ENCODE measurements at places on chromosomes 2 and 18.

DNA sequence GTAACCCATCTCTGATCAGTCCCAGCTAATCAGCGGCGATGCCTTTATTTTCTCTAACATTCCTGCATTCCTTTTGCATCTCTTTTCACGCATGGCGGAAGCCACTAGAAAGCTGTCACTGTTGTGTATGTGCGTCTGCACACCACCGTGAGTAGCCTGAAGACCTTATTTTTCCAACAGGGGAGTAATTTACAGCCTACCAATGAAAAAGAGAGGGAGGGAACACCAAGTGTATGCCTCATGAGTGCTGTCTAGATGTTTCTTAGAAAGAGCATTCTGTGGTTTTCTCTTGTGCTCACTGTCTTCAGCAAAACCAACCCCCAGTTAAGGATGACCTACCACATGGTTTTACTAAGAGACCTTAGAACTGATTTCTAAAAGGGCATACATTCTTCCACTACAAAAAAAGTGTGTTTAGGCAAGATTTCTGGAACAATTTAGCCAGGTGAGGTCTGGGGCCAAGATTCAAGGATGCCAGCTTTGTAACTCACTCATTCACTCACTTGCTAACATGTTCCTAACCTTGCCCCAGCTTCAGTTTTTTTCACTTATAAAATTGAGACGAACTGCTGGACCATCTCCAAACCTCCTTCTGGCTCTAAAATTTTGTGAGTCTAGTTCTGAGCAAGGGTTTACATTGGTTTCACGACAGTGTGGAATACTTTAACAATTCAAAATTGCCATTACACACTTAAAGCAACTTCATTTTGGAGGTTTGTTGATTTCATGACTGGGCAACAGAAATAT lies 51.4 kb downstream of the BCL2 start:
- no peak for DNase-seq

DNA sequence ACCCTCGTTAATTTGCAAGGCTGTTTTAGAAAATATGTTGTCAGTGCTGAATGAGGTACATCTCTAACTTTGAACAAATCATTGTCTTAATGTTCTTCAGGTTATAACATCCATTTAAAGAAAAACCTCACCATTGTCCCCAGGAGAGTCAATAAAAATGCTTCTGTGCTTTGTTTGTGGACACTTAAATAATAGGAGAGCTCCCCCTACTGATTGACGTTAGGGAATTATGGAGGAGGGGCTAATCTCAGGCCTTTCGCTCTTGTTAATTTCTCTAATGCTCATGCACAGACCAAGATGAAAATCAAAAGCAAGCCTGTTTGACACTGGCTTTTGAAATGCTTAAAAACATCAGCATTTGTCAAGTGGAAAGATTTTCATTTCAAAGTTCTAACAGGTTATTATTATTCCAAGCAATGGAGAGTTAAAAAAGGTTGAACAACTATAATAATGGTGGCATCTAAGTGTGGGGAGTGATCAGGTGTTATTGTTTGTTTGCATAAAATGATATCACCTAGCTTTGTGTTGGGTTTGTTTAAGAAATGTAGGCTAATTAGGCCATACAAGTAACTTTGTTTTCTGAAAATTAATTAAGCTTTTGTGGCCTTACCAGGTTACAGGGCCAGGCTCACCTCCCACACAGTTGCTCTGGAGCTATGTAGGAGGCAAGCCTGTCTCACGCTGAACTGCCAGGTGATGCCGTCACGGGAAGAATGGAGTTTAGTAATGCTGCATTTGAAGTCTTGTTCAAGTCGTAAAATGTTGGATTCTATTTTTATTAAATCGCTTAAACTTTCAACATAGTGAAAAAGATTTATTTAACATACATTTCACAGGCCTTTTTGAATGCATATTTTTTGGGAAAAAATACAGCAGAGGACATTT lies 51.7 kb upstream of the SMIM21 start:
- DNase-seq = no peak

GRCh38 chr2:9268301-9269080 lies 61.9 kb downstream of the ASAP2 start:
- no peak for DNase-seq

DNA sequence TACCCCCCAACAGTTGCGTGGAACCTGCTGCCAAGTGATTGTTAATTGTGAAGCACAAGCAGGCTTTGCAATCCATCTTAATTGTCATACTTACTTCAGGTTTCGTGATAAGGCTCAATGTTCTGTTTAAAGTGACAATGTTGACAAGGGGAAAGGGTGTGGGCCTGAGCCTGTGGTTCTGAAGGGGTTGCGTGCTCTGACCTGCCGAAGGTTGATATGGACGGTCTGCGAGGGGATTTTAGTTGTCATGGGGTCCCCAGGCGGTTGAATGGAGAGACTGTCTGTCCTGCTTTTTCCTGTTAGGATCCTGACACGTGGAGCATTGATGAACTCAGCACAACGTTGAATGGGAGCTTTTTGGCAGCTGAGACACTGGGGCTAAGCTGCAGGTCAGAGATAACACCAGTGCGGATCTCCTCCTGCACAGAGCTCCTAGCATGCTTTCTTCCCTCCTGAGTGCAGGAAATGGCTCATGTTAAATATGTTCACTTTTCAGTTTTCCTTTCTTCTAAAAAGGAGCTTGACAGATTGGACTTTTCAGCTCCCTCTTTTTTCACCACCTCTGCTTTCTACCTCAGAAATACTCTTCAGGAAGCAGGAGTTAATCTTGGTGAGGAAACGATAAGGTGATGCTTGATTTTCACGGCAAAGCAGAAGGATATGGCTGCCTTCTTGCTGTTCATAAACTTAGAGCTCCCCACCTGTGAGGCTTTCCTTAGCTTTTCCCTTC lies 62.9 kb upstream of the ZEB2 start:
- no peak for DNase-seq

DNA sequence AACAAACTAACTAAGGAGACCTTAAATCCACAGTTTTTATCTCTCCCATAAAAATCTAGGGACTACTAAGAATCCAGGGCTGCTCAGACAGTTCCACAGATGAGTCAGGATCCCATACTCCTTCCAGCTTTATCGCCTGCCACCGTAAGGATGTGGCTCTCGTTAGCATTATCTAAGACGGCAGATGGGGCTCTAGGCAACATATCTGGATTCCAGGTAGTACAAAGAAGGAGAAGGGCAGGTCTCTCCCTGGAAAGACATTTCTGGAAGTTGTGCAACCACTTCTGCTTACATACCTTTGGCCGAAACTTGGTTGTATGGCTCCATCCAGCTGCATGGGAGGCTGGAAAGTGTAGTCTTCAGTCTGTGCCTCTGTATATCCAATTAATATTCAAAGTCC lies 149.4 kb downstream of the SP3 start:
- DNase-seq = no peak

DNA sequence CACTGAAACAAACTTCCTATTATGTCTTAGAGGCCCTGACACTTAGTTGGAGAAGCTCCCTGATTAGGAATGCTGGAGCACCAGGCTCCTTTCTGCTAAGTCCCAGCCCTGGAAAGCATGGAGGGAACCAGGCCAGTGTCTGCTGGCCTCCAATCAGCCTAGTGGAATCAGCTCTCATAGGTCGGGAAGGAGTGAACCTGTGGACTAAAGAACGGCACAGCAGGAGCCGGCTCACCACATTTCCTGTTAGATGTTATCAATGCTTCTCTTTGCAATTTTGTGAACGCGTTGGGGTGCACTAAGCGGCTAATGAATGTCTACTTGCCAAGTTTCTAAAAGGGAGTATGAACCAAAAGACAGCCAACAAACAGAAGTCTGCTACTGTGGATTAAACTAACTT lies 296.6 kb downstream of the NAPG start:
- DNase-seq = no peak

DNA sequence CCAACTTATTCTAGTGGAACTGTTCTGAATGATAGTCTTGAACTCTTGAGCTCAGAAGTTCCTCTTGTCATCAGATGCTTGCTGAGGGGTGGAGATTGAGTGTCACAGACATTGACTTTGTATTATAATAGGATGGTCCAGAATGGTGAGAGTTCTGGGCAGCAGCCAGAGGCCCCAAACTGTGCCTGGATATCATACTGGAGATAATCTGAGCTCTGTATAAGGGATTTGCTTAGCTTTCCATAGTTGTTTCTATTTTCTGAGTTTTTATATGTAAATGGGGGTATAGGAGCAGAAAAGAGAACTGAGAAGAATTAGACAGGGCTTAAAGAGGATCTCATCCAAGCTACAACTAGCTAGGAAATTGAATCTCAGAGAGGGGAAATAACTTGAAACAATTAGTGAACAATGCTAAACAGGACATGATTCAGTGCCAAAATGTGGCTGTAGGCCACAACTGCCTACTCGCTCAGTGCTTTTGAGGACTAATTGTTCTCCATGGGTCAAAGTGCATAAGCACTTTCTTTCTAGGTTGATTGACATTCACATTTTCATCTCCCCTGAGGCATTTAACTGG lies 10.1 kb upstream of the LCLAT1 start:
- no peak for DNase-seq

GRCh38 chr2:207698301-207698700 lies 13.1 kb upstream of the CCNYL1 start:
- no peak for DNase-seq

GRCh38 chr2:230416061-230416721 lies at the start of gene SP100:
Gene SP100, plus strand, starts transcription at chr2:230416201. Its CDS starts 96 bp downstream, at chr2:230416297.
- DNase-seq = peak; percentile 53

GRCh38 chr2:72963423-72964145 lies 46.3 kb downstream of the EMX1 start:
- DNase-seq = no peak

DNA sequence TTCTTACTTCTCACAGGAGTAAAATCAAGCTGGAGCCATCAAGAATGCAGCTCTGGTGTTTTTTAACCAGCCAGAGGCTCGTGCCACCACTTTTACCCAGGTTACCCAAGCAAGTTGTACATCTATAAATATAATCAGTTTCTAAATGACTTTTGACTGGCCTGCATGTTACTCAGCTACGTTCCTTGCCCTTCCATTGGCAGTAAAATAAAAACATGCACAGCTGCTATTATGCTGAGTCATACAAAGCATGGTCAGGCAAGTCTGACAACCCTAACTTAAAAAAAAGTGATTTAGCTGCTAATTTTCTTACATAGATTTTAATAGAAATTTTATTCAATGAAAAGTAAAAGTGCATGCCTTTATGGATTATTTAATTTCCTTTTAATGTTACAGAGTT lies 111.7 kb upstream of the CSRNP3 start:
- DNase-seq = no peak

GRCh38 chr2:7007488-7007845 lies 90.3 kb downstream of the RNF144A start:
- no peak for DNase-seq

DNA sequence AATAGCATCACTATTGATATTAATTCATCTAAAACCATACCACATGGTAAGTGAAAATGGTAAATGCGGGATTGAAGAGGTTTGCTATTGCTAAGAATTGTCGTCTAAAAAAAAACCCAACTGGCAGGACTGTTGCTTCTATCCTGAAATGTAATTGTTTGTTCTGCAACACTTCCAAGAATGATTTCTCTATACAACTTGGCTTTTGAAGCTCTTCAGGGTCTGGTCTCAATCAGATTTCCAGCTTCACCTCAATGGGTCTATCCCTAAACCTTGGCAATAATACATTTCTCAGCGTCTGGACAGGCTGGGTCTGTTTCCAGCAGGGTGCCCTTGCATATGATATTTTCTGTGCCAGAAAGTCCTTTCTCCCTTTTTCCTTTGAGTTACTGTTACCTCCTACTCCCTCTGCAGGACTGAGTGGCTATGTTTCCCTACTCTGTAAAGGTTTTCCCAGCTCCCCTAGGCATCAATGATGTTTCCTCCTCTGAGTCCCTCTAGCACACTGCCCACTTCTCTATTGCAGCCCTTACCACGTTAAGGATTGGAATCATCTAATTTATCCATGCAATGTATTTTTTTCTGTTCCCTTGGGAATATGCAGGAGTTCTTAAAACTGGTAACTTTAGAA lies 118.2 kb upstream of the REV1 start:
- no peak for DNase-seq

GRCh38 chr18:55862693-55863390 lies 274.9 kb upstream of the TCF4 start:
- DNase-seq = no peak

DNA sequence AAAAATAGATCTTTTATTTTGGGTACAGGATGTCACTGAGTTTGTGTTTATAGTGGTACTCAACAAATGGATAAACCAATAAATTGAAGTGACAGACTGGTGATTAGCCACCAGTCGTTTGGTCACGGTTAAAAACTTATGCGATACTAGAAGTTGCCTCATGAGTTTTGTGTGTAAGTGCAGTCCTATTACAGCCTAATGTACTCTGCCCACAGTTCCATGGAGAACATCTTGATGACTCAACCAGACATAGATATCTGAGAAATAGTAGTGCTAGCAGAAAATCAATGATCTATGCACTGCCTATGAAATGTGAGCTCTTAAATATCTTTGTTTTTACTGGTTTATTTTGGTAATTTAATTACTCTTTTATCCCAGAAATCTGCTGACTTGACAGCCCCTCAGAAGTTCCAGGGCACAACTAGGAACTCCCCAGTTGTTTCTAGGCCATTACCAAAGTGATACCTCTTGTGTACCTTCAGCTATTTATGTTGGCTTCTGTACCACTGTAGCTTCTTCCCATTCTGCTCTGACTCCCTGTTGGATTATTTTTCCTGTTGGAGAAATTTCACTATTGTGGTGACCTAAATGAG lies 209.1 kb upstream of the KCNJ3 start:
- no peak for DNase-seq

- DNase-seq = no peak
Observed at GRCh38 chr2:68762665-68763064, 28.1 kb downstream of the ARHGAP25 start.

GRCh38 chr2:45275242-45275805 lies 266.1 kb upstream of the SIX2 start:
- no peak for DNase-seq

DNA sequence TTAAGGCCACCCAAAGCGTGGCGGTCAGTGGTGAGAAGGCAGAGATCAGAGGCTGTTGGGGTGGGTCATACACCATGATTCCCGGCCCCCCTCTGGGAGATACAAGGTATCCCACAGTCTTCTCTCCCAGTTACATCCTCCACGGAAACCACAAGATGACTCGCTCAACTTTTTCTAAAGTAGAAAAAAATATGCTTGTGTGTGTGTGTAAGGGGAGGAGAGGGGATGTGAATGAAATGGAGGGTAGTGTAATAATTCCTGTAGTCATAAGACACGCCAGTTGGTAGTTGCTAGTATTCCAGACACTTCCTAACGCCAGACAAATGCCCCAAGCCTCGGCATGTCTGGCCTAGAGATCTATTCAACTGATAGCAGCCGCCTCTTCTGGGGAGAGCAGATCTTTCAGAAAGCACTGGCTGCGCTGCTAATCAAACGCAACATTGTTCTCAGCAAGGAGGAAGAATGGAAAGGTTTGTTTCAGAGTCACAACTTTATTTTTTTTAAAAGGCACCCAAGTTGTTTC lies 143.5 kb downstream of the TGIF1 start:
- DNase-seq = no peak

GRCh38 chr2:219508444-219508734 lies 5.9 kb upstream of the ASIC4 start:
- DNase-seq = no peak

DNA sequence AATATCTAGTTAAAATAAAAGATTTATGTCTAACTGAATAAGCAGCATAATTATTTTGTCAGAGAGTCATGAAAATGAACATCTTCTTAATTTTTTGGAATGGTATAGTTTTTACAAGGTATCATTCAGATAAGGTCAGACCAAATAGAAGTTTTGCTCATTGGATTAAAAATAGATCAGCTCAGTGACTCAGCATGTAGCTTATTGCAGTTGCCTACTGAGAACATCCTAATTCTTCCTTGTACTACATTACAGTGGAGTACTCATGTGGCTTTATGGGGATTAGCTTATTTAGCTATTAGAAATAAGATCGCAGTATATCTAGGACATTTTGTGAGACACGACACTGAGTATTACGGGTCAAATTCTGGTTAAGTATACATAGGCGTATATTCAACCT lies 38.2 kb upstream of the PPM1B start:
- no peak for DNase-seq

Measured in SIG-M5 (cell line).